ENCODE measurements at places on chromosomes 4 and X.

DNA sequence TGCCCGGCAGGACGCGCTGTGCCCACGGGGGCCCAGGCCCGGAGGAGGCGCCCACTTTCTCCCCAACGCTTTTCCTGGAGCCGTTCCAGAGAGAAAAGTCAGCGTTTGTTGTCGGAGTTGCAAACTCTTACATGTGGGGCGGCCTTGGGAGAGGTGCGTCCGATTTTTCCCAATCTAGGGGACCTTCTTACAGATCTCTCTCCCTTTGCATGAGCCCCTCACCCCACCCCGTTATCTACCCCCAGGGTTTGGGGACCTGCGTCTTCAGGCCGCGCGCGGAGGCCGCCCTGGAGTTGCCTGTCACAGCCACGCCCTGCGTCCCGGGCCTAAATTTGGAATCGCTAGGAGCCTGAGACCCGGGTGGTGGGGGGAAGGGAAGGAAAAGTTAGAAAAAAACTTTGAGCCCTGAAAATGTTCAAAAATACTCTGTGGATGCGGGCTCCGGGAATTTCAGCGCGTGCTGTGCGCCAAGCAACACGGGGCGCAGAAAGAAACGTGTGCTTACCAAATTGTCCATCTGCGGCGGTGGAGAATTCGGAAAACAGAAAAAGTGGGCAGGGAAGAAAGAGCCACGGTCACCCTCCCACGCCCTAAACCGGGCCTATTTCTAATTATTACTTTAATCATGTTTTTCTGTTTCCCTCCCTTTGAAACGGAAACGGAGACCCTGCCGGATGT is 587 bp downstream of the CD99 start:
- no peak for DNase-seq

DNA sequence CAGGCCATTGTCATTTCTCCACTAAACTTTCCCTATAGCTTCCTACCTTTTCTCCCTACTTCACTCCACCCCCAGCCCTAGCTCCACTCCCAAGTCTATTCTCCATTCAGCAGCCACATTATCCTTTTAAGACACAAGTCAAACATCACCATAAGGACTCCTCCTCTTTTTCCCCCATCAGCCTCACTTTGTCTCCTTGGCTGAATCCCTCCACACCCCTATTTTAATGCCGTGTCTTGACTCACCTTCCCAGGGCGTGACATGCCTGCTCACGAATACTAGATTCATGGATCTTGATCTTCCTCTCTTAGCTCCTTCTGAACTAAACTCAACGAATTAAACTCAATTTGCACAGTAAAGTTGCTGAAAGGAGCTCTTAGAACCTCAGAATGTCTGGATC is 281.9 kb downstream of the PTTG2 start:
- DNase-seq: no peak

GRCh38 chr4:142959173-142959572 is 113.1 kb upstream of the INPP4B start:
- DNase-seq: no peak

DNA sequence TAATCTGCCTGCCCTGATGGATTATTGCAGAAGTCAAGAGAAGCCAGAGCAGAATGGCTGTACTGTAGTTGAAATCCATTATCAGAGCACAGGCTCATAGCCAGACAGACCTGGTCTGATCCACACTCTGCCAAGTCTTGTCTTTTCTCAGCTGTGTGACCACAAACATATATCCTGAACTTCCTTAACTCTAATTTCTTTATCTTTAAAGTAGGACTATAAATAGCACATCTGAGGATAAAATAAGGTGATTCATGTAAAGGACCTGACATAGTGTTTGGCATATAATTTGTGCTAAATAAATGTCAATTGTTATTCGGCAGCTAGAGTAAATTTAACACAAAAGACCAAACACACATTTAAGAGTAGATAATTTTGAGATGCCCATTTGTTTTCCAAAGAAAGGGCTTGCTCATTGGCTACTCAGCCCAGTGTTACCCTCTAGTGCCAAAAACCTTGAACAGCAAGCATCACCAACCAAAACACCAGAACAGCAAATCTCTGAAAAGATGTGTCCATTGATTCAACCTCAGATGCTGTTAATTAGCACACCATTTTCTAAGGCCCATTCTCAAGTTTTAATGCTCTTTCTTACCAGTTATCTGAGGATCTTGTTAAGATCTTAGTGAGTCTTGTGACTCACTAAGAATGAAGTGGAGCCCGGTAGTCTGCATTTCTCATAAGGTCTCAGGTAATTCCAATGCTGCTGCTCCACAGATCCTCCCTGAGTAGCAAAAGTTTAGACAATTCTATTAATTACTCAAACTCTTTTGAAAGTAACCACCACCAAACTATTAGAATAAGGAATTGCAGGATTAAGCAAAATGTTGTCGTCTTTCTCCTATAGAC is 108.8 kb downstream of the HHIP start:
- no peak for DNase-seq

GRCh38 chrX:39336671-39337311 is 535.5 kb downstream of the MID1IP1 start:
- DNase-seq: no peak

DNA sequence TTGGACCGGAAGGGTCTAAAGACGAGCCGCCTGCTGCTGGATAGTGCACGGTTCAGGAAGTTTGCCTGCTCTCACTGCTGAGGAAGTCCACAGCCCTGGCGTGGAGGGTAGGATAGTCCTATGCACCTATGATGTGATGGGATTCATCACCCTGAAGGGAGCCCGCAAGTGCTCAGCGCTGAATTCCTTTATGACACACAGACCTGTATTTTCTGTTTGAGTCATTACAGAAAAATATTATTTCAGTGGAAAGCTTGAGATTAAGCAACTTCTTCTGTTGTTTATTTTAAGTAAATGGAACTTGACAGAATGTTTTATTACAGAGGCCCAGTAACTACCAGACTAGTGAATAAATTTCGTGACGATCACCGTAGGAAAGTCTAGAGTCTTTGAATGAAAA is 123.2 kb downstream of the TRIML1 start:
- no peak for DNase-seq

DNA sequence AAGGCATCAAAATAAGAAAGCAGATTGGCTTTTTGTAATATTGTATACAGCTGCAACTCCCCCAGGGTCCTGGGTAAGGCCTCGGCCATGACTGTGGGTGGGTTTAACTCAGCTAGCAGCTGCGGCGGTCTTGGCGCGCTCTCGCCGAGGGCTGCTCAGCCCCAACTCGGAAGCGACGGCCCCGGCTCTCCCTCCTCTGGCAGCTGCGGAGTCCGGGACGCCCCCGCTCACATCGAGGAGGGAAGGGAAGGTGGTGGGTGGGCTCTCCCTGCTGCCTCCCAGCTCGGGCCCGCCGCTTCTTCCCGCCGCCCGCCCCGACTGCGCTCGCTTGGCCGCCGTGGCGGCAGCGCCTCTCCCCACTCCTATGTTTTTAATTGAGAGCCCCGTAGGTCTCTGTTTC is 51.2 kb downstream of the GPR50 start:
- no peak for DNase-seq

DNA sequence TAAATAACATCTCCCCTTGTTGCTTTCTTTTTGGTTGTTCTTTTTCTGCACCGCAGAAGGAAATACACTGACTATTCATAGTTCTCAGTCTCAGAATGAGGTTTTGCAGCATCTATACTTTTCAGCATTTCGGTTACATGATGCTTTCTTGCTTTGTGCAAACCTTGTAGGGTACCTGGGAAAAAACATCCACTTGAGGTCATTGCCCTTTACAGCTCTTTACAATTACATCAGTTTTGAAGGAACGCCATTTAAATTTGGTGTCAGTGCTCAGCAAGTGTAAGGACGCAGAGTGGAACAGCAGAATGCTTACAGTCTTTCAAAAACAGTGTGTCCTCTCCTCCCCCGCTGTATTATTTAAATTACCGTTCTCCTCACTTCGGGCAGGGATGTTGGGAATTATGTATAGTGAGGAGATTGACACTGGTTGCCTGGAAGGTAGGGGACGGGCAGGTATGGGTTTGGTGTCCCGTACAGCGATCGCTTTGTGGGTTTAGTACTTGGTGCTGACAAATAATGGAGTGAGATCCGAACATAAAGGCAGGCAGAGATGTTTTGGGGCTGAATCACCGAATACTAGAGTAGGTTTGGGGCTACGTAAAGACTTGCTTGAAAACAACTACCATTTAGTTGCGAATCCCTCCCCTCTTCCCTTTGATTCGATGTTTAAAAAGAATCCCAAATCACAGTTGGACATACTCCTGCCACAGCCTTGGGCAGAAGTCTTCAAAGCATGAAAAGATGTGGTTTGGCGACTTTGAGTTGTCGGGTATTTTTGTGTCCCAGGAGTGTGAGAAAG is 2.0 kb upstream of the NKX3-2 start:
- no peak for DNase-seq

GRCh38 chr4:141036786-141037185 is 96.5 kb downstream of the RNF150 start:
- DNase-seq: no peak

DNA sequence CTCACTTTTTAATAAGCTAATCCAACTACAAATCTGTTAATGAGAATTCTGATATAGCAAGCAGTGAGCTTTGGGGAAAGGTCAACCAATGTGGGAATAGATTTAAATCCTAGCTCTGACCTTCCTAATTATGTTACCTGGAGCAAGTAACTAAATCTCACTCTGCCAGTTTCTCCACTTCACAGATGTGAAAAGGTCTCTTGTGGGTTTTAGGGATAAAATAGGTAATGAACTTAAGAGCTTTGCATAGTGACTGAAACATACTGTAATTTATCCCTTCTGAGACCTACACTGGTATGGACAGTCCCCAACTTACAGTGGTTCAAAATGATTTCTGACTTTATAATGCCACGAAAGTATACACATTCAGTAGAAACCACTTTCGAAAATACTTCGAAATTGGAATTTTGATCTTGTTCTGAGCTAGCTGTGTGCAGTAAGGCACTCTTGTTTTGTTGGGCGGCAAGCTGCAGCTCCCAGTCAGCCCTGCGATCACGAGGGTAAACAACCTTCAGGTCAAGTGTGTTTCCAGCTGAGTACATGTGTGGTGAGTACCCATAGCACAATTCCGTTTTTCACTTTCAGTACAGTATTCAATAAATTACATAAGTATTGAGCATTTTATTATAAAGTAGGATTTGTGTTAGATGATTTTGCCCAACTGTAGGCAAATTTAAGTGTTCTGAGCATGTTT is 93.7 kb downstream of the ADGRL3 start:
- no peak for DNase-seq

DNA sequence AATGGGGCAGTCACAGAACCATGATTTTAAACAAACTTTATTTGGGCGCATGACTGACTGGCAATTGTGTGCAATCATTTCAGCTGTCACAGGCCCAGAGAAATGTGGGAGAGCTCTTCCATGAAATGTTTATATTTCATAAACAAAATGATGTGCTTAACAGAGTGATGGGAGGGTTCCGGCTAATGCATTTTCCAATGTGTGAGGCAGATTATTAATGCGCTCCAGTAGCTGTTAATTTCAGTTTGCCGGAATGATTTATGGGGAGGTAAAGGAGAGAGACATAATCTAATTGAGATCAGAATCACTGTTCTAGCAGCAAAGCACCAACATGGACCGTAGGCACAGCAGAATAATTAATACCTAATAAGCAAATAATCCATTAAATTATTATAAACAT is 55.6 kb downstream of the NKX6-1 start:
- DNase-seq: no peak

DNA sequence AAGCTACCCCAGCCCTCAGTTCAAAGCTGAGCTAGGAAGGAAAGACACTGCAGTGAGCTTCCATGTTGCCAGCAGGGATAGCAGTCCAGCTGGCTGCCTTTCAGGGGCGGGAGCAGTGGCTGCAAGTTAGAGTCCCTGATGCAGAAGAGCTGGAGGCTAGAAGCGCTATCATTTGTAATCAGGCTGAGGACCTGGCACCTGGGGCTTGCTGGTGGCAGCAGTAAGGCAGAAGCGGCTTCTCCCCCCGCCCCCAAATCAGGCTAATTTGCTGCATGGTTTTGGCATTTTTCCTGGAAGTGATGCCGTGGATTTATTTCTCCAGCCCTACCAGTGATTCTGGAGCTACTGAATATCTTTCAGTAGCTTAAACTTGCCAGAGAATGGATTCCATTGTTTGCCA is 203.3 kb downstream of the CLCN4 start:
- no peak for DNase-seq

DNA sequence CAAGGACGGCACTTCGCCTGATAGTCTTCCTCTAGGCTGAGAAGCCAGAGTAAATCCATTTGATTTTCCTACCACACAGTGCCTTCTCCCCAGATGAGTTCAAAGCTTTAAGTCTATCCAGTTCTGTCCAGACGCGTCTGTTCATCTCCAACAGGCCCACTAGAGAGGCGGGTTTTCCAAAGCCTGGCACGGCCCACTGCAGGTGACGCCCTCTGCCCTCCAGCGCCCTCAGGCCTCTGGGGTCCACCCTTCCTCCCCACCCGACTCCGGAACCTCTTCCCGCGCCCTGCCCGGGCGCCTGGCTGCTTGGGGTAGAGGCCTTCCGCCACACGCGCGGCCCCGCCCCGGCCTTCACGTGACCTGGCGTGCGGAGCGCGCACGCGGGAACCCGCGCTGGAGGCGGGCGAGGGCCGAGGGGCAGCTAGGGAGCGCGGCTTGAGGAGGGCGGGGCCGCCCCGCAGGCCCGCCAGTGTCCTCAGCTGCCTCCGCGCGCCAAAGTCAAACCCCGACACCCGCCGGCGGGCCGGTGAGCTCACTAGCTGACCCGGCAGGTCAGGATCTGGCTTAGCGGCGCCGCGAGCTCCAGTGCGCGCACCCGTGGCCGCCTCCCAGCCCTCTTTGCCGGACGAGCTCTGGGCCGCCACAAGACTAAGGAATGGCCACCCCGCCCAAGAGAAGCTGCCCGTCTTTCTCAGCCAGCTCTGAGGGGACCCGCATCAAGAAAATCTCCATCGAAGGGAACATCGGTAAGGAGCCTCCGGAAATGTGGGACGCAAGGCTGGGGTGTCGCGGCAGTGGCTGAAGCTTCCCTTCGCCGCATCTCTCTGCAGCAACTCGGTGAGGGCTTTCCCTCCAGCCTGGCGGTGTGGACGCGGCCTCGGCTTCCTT is at the start of gene DCK:
Gene DCK, plus strand, starts transcription at position 469 of the 888 bp plus-strand sequence. Its CDS starts 187 bp downstream, at position 656.
- peak; percentile 69 for DNase-seq

- DNase-seq: no peak
Observed at GRCh38 chrX:85808217-85808616, 239.1 kb downstream of the CHM start.

GRCh38 chrX:71107762-71108360 is 1.3 kb upstream of the CXorf65 start:
- no peak for DNase-seq

DNA sequence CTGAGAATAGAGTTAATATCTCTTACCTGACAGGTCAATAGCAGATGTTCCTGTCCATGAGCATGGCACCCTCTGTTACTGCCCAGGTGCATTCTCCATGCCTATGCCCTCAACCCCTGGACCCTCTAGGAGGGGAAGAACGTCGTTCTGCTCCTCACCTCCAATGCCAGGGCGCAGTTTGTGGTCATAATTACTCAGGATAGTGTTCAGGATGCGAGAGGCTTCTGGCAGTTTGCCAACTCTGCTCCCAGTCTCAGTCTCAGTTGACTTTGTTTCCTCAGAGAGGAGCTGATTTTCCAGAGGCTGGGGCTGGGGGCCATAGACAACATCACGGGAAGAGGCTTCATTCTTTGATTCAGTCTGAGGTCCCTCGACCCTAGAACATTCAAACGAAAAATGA is 4.4 kb downstream of the GABRE start:
- DNase-seq: no peak

Data from stimulated activated CD4-positive, alpha-beta T cell treated with anti-CD3 and anti-CD28 coated beads, Interleukin-15, amount 100 ng/mL, for 1 hour (primary cell).